Stimulated activated CD8-positive, alpha-beta memory T cell treated with anti-CD3 and anti-CD28 coated beads, Interleukin-15, amount 100 ng/mL, for 1 hour (primary cell): ENCODE measurements at places on chromosomes 7 and 10.

GRCh38 chr10:50516171-50516570 lies 107.6 kb downstream of the SGMS1 start:
- no peak for DNase-seq

- DNase-seq, result no peak
Observed at GRCh38 chr7:51118628-51119027, 198.0 kb downstream of the COBL start.

GRCh38 chr7:137987563-137987962 lies 14.3 kb downstream of the CREB3L2 start:
- DNase-seq, result no peak

- DNase-seq, result no peak
Observed at GRCh38 chr10:21929070-21929469, 74.5 kb downstream of the DNAJC1 start.

- DNase-seq, result no peak
Observed at GRCh38 chr7:155963356-155963755, 151.1 kb upstream of the SHH start.

- peak; percentile 19 for DNase-seq
Observed at GRCh38 chr7:132430861-132431822, 145.1 kb downstream of the PLXNA4 start.

DNA sequence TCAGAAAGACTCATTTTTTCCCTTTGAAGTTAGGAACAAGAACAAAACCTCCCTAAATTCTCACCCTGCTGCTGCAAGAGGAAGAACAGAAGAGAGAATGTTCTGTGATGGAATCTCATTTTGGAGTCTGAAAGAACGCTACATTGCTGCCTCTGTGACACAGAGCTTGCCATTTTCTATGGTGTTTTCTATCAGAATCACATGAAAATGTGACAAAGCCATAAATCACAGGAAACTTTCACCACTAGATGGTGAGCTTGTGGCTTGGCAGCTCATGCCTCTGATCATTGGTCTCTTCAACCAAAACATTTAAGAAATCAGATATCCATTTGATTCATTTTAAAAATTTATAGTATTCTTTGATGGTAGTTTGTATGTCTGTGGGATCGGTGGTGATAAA lies 82.9 kb downstream of the CADPS2 start:
- no peak for DNase-seq

DNA sequence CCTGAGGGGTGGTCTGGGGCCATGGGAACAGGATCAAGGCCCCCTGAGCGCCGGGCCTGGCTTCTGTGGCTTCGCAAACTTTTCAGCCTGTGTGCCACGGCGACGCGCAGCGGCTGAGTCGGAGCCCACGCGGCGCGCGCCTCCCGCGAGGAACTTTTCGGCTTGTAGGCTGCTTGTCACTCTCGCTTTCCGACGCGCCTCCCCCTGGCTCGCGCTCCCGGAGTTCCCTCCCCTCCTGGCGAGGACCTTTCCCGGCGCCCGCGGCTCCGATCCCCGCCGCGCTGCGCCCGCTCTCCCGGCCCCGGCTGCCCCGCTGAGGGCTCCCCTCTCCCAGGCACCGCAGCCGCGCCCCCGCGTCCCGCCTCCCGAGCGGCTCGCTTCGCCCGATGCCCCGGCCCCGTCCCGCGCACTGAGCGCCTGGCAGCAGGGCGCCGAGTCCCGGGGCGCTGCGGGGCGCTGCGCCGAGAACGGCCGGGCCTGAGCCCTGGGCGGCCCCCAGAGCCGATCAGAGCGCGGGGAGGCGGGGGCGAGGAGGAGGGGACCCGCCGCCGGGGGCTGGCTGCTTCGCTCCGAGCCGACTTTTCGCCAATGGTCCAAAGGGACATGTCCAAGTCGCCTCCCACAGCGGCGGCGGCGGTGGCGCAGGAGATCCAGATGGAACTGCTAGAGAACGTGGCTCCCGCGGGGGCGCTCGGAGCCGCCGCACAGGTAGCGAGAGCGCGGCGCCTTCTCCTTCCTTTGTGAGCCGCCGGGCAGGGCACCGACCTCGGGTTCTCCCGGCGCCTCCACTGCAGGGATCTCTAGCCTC lies at the start of gene CACNB2:
Gene CACNB2, plus strand, starts transcription at position 276 of the 808 bp plus-strand sequence.
- DNase-seq, result no peak

DNA sequence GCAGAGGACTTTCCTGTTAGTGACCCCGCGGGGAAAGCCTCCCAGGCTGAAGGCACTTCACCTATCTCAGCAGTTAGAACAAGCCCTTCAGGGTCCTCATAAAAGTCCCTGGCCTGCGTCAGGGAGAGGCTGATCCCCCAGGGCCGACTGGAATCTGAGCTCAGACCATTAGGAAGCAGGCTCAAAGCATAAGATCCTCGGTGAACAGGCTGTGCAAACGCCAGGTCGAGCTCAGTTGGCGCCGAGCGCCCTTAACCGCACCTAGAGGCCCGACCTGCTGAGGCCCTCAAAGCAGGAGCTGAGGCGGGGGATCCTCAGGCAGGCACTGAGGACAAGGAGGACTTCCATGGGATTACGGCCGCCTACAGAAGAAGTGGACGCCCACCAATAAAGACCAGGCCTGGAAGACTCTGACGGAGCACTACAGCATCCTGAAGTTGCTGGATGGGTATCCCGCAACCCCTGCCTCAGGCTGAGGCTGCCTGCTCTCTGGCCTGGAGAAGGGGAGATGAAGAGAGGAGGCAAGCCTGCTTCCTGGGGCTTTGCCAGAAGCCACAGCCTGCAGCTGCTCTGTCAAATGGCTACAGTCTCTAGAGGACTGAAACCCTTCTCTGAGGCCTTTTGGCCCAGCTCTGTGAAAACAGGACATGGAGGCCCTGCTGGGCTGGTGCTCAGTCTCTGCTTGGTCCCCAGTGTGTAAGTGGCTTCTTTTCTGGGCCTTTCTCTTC lies 29.9 kb downstream of the LIPJ start:
- DNase-seq, result no peak

GRCh38 chr10:76229341-76229740 lies 797.9 kb downstream of the LRMDA start:
- no peak for DNase-seq

- no peak for DNase-seq
Observed at GRCh38 chr10:72162978-72163377, 52.8 kb upstream of the ANAPC16 start.
